ENCODE measurements at places on chromosomes 12 and 14. TPM values are rescaled to one million over a fixed set of nuclear protein-coding genes. Genes with fewer than 3 reads are reported as not detected.
A peak's percentile ranks its signal among the peaks of the same experiment; 100 is the strongest.

The INSM2 gene
- 0.10 TPM for total RNA-seq

The GDF3 gene
- total RNA-seq, result not detected

DNA sequence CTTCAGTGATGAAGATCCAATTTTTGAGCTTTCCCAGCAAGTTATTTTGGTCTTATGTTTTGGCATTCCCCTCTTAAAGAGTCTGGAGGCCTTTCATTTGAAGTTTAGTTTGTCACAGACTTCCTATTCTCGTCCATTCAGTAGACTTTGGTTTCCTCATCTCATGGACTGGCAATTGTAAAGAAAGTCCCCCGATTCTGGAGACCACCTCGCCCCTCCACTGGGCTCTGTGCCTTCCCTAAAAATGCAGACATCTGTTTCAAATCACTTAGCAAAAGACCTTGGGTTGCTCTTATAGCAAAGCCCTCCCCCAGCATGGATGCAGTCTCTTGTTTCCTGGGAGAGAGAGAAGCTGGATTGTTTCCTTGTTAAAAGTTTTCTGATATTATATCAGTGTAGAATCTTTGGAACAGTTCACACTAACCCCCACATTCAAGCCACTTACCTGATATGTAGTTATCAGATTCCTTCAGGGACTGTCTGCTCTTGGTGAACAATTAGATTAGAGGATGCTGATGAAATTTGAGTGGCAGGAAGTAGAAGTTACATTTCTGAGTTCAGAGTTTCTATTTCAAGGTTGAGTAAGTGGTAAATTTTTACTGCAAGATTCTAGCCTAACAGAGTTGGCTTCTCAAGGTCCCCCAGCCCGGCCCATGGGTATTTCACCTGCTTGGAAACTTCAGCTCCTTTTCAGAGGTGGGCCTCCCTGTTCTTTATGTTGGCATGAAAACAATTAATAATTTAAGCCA is 56.3 kb downstream of the PLXNC1 start:
- H3K36me3 ChIP-seq, result no peaks in the 10 kb centered on the region
- no peaks in the 10 kb centered on the region for H3K27me3 ChIP-seq
- DNase-seq, result no peak

DNA sequence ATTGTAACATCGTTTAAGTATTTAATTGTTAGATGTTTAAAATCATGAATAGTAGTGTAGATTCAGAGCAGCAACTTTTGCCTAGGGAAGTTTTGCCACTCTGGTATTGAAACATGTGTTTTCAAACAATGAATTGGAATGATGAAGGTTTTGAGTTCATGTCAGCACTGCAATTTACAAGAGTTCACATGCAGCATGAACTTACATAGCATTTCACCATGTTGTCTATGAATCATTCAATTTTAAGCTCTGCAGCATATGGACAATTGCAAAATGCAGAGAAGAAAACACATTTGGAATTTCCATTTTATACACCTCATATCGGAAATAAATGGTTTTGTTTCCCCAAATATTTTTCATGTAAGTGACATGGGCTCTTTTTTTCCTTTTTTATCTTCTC is 170.7 kb upstream of the CDKN3 start:
- no peaks in the 10 kb centered on the region for H3K36me3 ChIP-seq
- DNase-seq, result peak; percentile 30
- H3K27ac ChIP-seq, result peak overlapping the region; percentile 32
- H3K27me3 ChIP-seq, result no peaks in the 10 kb centered on the region
- H3K4me1 ChIP-seq, result peaks cover 27% of the 10 kb centered on the region
- H3K4me3 ChIP-seq, result no peak overlapping the region

- no peaks in the 10 kb centered on the region for H3K36me3 ChIP-seq
- H3K4me1 ChIP-seq, result no peaks in the 10 kb centered on the region
- H3K4me3 ChIP-seq, result no peak overlapping the region
These were observed 15.0 kb upstream of the BICD1 start for GRCh38 chr12:32091696-32092095.

GRCh38 chr12:109766251-109766778 is 52.7 kb downstream of the FAM222A start:
- no peaks in the 10 kb centered on the region for H3K36me3 ChIP-seq
- no peak overlapping the region for H3K27ac ChIP-seq
- no peaks in the 10 kb centered on the region for H3K4me1 ChIP-seq

GRCh38 chr12:52178984-52179383 is 12.8 kb downstream of the KRT80 start:
- H3K36me3 ChIP-seq, result no peaks in the 10 kb centered on the region
- H3K4me1 ChIP-seq, result peaks cover 46% of the 10 kb centered on the region
- peak; percentile 52 for DNase-seq
- no peaks in the 10 kb centered on the region for H3K27me3 ChIP-seq
- no peak overlapping the region for H3K4me3 ChIP-seq
- no peak overlapping the region for H3K27ac ChIP-seq

- no peak overlapping the region for H3K27ac ChIP-seq
- no peak for DNase-seq
- H3K4me1 ChIP-seq, result no peaks in the 10 kb centered on the region
- no peaks in the 10 kb centered on the region for H3K27me3 ChIP-seq
These were observed 54.9 kb downstream of the CPNE8 start for GRCh38 chr12:38850461-38850860.

DNA sequence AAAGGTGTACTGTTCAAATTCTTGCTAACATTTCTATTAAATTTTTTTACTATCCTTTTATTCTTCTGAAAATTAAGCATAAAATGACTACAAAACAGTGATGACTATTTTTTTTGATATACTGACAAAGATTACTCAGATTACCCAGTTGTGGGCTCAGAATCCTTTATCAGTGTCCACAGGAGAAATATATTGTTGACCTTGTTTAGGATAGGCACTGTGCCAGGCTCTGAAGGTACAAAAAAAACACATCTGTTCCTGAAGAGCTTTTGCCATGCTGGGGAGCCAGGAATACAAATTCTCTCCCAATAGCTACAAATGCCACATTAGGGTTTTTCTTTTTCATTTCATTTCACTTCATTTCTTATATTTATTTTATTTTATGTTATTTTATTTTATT is 26.9 kb upstream of the GCH1 start:
- no peaks in the 10 kb centered on the region for H3K4me1 ChIP-seq
- H3K4me3 ChIP-seq, result no peak overlapping the region
- H3K27me3 ChIP-seq, result no peaks in the 10 kb centered on the region
- DNase-seq, result no peak
- peaks cover 4% of the 10 kb centered on the region for H3K36me3 ChIP-seq

DNA sequence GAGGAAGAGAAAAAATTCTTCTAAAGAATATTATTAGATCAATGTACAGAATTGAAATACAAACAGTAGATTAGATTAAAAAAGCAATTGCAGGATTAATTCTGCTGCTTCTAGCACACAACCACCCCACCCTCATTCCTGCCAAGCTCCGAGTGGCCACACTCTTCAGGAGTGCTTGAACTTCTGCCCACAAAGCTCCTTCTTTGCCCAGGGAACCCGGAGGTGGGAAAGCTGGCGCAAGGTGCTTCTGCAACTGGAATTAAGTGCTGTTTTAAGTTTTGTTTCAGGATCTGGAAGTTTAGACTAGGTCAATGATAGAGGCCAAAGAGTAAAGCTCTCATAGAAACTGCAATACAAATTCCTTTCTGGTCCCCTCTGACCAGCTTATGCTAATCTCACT is 94.1 kb upstream of the BMP4 start:
- no peaks in the 10 kb centered on the region for H3K4me1 ChIP-seq
- no peak for DNase-seq
- H3K36me3 ChIP-seq, result no peaks in the 10 kb centered on the region

Measured in MCF 10A (cell line).